Activated effector memory CD4-positive, alpha-beta T cell treated with Interleukin-2 at 50 U/mL for 16 hours (primary cell): ENCODE measurements at places on chromosomes 5 and 9.

- DNase-seq = no peak
Observed at GRCh38 chr5:54366707-54367106, 56.3 kb upstream of the ARL15 start.

- no peak for DNase-seq
Observed at GRCh38 chr9:115234094-115234493, 116.1 kb upstream of the TNC start.

- no peak for DNase-seq
Observed at GRCh38 chr5:74064225-74064624, 438.2 kb downstream of the ARHGEF28 start.

- DNase-seq = no peak
Observed at GRCh38 chr9:100447041-100447440, 20.1 kb downstream of the MSANTD3 start.

DNA sequence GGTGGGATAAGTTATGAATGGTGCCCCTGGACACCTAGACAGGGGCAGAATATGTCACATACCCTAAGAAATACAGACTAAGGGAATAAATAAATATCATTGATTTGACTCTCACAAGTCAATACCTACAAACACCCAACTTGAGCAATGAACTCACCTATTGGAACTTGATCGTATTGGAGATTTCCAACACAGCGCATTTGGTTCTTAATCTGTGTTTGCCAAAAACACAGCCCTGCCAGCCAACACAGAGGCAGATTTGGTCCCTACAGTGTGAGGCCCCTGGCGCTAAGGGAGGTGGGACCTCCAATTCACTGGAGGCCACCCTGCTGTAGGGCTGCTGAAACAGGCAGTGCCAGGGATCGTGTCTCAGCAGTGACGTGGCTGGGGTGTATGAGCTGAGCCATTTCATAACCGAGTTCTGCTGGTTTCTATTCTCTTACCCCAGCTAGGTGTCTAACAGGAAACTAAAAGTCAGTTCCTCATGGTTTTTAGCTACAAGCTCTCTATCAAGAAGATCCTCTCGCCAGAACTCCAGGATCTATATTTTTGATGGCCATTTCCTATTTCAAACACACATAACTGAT lies 84.5 kb downstream of the SLC1A1 start:
- DNase-seq = no peak
